ENCODE measurements at places on chromosomes 1 and 21. TPM values are rescaled to one million over a fixed set of nuclear protein-coding genes. Genes with fewer than 3 reads are reported as not detected.

RGSL1 gene
- total RNA-seq: not detected

TUFT1 gene
- total RNA-seq: 10.5 TPM

TNFSF4 gene
- 2.3 TPM for total RNA-seq

CFAP107 gene
- not detected for total RNA-seq

KRTAP26-1 gene
- total RNA-seq: not detected

THEM5 gene
- not detected for total RNA-seq

OLIG2 gene
- not detected for total RNA-seq

SAMD13 gene
- 0.52 TPM for total RNA-seq

RIMS3 gene
- 0.86 TPM for total RNA-seq

RGS16 gene
- total RNA-seq: 3.1 TPM

GJA5 gene
- total RNA-seq: 2.9 TPM

TNNT2 gene
- under 0.01 TPM for total RNA-seq

KIF21B gene
- total RNA-seq: 0.91 TPM

HUNK gene
- total RNA-seq: not detected

NTMT2 gene
- total RNA-seq: not detected

SWT1 gene
- total RNA-seq: 4.4 TPM

CRYAA gene
- total RNA-seq: not detected

SDE2 gene
- 20.3 TPM for total RNA-seq

GBP6 gene
- not detected for total RNA-seq

CAPN8 gene
- total RNA-seq: not detected

RRP1 gene
- 24.6 TPM for total RNA-seq

CD52 gene
- total RNA-seq: not detected

CBR3 gene
- total RNA-seq: 5.8 TPM

KLF17 gene
- 0.13 TPM for total RNA-seq

UBQLN4 gene
- 15.6 TPM for total RNA-seq

RSPH1 gene
- total RNA-seq: not detected

UQCRH gene
- total RNA-seq: 118 TPM

JAM2 gene
- 3.3 TPM for total RNA-seq

SYNC gene
- total RNA-seq: 44.2 TPM

AGO4 gene
- 22.9 TPM for total RNA-seq

DNASE2B gene
- total RNA-seq: not detected

Measured in smooth muscle cell of the pulmonary artery (primary cell).